ENCODE measurements at places on chromosomes 16 and 17. TPM values are rescaled to one million over a fixed set of nuclear protein-coding genes. Genes with fewer than 3 reads are reported as not detected.

CAMTA2 gene
- total RNA-seq = 38.5 TPM

DOC2B gene
- total RNA-seq = 2.2 TPM

ABCA9 gene
- not detected for total RNA-seq

KCNJ2 gene
- total RNA-seq = 0.08 TPM

ABCC12 gene
- total RNA-seq = 0.02 TPM

TMEM92 gene
- total RNA-seq = 14.6 TPM

TMIGD1 gene
- not detected for total RNA-seq

KRTAP4-1 gene
- total RNA-seq = 0.08 TPM

SECTM1 gene
- 2.1 TPM for total RNA-seq

CHAD gene
- not detected for total RNA-seq

AHSP gene
- total RNA-seq = not detected

HBA2 gene
- total RNA-seq = 0.62 TPM

REXO5 gene
- 3.6 TPM for total RNA-seq

NUBP1 gene
- 54.0 TPM for total RNA-seq

CSH1 gene
- not detected for total RNA-seq

TUBG2 gene
- total RNA-seq = 22.9 TPM

SLC7A6OS gene
- 9.4 TPM for total RNA-seq

GNAO1 gene
- total RNA-seq = 0.79 TPM

FLYWCH2 gene
- total RNA-seq = 52.4 TPM

GRAPL gene
- total RNA-seq = 0.22 TPM

RGS9 gene
- total RNA-seq = 7.4 TPM

TPSD1 gene
- not detected for total RNA-seq

HSDL1 gene
- total RNA-seq = 17.5 TPM
